ENCODE measurements at places on chromosomes 1 and 21.
A peak's percentile ranks its signal among the peaks of the same experiment; 100 is the strongest.

- no peak for DNase-seq
- no peaks in the 10 kb centered on the region for H3K27me3 ChIP-seq
- no peak overlapping the region for H3K4me3 ChIP-seq
- no peaks in the 10 kb centered on the region for H3K36me3 ChIP-seq
These were observed 223.7 kb downstream of the MRPL39 start for GRCh38 chr21:25383545-25383944.

DNA sequence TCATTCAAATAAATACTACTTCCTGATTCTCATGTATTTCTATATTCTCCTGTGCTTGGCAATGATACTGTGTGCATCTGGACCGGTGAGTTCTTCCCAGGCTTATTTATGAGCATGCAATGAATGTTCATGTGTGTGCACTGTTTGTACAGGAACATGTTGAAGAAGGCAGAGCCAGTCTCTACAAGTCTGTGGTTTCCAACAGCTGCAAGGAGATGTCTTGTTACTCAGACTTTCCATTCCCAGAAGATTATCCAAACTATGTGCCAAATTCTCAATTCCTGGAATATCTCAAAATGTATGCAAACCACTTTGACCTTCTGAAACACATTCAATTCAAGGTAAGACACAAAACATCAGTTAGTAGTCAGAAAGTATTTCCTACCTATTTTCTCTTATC lies 19.1 kb downstream of the FMO1 start:
- H3K36me3 ChIP-seq: no peaks in the 10 kb centered on the region
- no peaks in the 10 kb centered on the region for H3K27me3 ChIP-seq
- H3K27ac ChIP-seq: no peak overlapping the region
- H3K4me3 ChIP-seq: no peak overlapping the region
- no peaks in the 10 kb centered on the region for H3K4me1 ChIP-seq

GRCh38 chr1:20349971-20350370 lies 59.3 kb downstream of the VWA5B1 start:
- no peak for DNase-seq
- no peak overlapping the region for H3K27ac ChIP-seq
- no peaks in the 10 kb centered on the region for H3K4me1 ChIP-seq

GRCh38 chr1:32817815-32818786 lies 648 bp downstream of the S100PBP start:
- no peaks in the 10 kb centered on the region for H3K27me3 ChIP-seq
- H3K36me3 ChIP-seq: no peaks in the 10 kb centered on the region
- peak; percentile 87 for DNase-seq
- H3K4me3 ChIP-seq: peak overlapping the region; percentile 24
- H3K4me1 ChIP-seq: no peaks in the 10 kb centered on the region

All from aorta (tissue), 5 donors.